Fibroblast of upper back skin (primary cell): ENCODE measurements at places on chromosomes 12 and 14.

- peak; percentile 93 for DNase-seq
Observed at GRCh38 chr14:50000380-50001150, 107.7 kb downstream of the ARF6 start.

GRCh38 chr12:116922194-116922897 lies 11.6 kb downstream of the FBXW8 start:
- DNase-seq: peak; percentile 42

GRCh38 chr12:126454581-126454980 lies 1389.3 kb downstream of the AACS start:
- DNase-seq: no peak

GRCh38 chr14:87896393-87897380 lies 96.3 kb downstream of the GALC start:
- DNase-seq: peak; percentile 66

- no peak for DNase-seq
Observed at GRCh38 chr14:36724162-36724561, 62.5 kb downstream of the PAX9 start.

- DNase-seq: no peak
Observed at GRCh38 chr14:64562436-64562835, 12.7 kb downstream of the PPP1R36 start.

DNA sequence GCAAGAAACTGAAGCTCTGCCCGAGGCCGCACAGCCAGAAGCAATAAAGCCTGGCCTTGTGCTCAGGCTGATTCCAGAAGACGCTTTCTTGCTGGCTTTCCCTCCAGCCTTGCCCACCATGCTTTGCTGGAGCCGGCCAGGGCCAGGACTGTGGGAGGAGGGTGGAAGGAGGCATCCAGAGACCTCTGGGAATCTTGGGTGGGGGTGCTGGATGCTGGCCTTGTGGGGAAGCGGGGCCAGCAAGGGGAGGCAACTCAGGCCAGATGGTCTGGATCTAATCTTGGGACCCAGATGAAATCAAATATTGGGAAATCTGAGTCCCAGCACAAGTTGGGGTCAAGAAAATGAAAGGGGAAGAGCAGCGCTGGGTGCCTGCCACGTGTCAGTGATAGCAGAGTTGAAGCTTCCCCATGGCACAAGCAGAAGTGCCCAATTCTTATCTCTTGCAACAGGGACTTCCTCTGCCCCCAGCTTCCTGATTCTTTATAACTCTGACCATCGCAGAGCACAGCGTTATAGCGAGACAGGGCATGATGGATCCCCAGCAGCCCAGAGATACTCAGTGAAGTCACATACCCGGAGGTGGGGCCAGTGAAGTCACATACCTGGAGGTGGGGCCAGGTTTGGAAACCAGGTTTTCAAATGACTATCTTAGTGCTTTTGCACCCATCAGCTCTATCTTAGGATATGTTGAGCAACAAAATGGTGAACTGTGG lies 6.4 kb upstream of the RABGGTA start:
- no peak for DNase-seq

DNA sequence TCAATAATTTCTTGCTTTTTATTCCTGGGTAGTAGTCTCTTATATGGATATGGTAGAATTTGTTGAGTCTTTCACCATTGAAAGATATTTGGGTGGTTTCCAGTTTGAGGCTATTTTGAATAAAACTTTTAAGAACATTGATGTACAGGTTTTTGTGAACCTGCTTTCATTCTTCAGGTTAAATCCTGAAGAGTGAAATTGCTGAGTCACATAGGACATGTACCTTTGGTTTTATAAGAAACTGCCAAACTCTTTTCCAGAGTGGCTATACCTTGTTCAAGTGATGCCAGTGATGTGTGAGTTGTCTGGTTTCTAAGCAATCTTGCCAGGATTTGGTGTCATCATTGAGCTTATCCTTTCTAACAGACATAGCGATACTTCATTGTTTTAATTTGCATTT lies 184.6 kb upstream of the PZP start:
- no peak for DNase-seq

DNA sequence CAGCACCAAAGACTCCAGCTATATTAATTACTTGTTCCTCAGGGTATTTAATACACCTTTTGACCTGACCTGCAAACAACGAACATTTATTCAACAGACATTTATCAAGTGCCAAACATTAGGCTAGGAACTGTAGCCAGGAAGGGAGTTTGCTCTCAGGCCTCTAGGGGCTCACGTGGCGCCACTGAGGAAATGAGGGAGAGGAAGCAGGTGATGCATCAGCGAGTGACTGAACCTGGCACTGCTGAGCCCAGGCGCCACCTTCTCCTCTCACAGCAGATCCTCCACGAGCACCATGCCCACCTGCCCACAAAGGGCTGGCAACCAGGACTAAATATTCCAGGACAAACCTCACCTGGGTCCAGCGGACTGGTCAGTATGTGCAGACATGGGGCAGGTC lies 50.2 kb downstream of the SETD3 start:
- no peak for DNase-seq
